Muscle of leg (tissue), 16 donors: ENCODE measurements at places on chromosomes 4 and X. TPM values are rescaled to one million over a fixed set of nuclear protein-coding genes. Genes with fewer than 3 reads are reported as not detected.

PIGA gene
- 8.3 TPM for polyA plus RNA-seq

TKTL1 gene
- polyA plus RNA-seq: 0.15 TPM

LDOC1 gene
- 51.6 TPM for polyA plus RNA-seq

ZCCHC18 gene
- 2.4 TPM for polyA plus RNA-seq

PLXNB3 gene
- 7.3 TPM for polyA plus RNA-seq

XAGE2 gene
- polyA plus RNA-seq: not detected

PAQR3 gene
- 7.1 TPM for polyA plus RNA-seq

RBMX2 gene
- 25.4 TPM for polyA plus RNA-seq

GPRIN3 gene
- 2.8 TPM for polyA plus RNA-seq

CETN2 gene
- polyA plus RNA-seq: 31.3 TPM

P2RY8 gene
- polyA plus RNA-seq: 0.85 TPM

NEXMIF gene
- 0.22 TPM for polyA plus RNA-seq
